Caco-2 (cell line): ENCODE measurements at places on chromosomes 2 and 18.

DNA sequence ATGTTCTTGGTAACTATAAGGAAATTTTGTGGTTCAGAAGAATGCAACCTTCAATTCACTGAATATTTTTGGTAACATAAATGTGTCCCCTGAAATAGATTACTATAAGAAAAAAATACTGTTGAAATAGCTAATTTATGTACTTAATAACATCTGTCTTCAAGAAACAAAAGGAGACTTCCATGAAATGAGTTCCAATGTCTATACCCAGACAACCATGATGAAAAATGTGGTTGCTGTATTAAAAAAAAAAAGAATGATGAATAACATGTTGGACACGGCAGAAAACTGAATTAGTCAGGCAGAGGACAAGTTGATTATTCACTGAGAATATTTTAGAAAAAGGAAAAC is 98.5 kb downstream of the TACR1 start:
- DNase-seq = no peak

- DNase-seq = peak; percentile 68
Observed at GRCh38 chr2:55721596-55722215, 28.1 kb upstream of the PNPT1 start.

DNA sequence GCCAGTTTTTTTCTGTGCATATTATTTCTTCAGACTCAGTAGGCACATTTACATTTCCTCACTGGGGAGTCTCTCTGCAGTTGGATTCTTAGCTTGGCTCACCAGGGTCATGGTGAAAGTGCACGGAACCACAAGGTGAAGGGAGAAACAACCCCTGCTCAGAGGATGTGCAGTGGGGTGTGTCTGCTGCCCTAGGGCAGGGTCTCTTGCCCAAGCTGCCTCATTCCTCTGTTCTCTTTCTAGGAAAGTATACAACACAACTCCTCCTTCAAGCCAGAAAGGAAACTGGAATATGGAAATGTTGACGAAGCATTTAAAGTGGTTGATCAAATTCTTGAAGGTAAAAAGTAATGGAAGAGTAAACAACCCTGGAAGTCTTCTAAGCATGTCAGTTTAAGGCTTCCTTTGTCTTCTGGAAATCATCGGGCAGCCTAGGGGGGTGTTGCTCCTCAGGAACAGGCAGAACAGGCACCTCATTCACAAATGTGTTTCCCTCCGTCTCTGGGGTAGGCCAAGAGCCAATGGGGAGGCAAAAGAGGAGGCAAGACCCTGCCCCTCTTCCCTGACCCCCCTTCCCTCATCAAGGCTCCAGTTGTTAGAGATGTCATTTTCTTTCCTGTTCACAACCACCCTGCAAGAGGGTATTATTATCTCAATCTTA is 41.4 kb downstream of the AOX1 start:
- DNase-seq = no peak

DNA sequence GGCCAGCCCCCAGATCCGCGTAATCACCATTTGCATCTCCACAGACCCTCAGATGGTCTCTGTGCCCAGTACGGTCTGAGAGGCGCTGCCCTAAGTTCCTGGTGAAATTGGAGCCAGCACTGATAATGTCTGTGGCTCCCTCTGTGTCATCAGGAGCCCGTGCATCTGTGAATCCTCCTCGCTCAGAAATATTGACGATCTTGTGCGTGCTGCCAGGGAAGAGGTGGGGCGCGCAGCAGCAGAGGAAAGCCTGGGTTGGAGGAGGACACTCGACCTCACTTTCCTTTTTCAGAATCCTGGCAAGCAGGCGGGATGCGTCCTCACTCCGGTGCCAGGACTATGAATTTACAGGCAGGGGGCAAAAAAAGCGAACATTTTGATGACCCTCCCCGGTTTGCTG is 686.1 kb upstream of the SALL3 start:
- no peak for DNase-seq

- DNase-seq = no peak
Observed at GRCh38 chr18:33372442-33372841, 68.1 kb downstream of the CCDC178 start.

DNA sequence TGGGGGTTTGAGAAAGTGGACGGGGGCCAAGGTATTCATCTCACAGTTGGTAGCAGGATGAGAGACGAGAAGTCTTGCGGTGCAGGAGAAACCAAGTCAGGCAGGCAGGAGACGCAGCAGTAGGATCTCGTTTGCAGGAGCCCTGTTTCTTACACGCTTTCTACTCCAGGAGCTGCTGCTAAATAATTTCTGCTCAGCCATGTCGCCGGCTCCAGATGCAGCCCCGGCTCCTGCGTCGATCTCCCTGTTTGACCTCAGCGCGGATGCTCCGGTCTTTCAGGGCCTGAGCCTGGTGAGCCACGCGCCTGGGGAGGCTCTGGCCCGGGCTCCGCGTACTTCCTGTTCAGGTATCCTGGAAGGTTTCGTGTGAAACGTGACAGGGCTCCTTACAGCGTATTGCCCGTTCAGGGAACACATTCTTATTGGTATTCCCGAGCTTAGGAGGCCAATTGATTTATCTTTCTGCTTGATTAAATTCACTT is 494 bp downstream of the ANKZF1 start:
- peak; percentile 65 for DNase-seq

- no peak for DNase-seq
Observed at GRCh38 chr18:42011053-42011452, 56.0 kb downstream of the PIK3C3 start.

- peak; percentile 44 for DNase-seq
Observed at GRCh38 chr2:104412384-104412783, 441.5 kb upstream of the POU3F3 start.
